ENCODE measurements at places on chromosomes 13 and 19.
A peak's percentile ranks its signal among the peaks of the same experiment; 100 is the strongest.

- DNase-seq = no peak
These were observed 34.9 kb downstream of the TNFSF13B start for GRCh38 chr13:108304170-108305016.

GRCh38 chr19:39052243-39052746 is 19.9 kb upstream of the FBXO27 start:
- peak; percentile 65 for DNase-seq

- no peak for DNase-seq
These were observed 2.5 kb downstream of the PDE4A start for GRCh38 chr19:10422846-10423245.

DNA sequence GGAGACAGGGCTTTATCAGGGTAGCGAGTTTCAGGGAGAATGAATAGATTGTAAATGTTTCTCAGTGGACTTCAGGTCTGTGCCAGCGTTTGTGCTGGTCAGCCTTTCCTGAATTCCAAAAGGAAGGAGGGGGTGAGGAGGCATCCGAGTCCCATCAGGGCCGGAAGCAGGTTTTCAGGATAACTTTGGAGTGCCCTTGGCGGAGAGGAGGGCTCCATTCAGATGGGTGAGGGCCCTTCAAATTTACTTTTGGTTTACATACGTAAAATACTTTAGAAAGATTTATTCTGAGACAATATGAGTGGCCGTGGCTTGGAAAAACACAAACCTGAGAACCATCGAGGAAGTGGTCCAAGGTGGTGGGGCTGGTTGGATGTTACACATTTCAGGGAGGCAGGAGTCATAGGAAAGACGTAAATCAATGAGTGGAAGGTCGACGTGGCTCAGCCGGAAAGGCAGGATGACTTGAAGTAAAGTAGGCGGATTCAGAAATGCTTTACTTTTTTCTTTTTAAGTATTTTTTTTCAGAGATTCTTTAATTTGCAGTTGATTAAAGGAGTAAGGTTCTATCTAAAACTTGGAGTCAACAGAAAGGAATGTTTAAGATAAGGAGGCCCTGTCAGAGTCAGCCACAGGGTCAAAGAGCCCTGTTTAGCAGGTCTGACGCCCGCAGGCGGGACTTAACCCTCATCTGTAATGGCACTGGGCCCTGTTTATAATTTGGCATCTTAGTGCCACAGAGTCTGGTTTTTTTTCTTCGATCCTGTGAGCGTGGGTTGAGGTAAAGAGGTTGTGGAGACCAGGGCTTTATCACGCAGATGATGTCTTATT is 32.8 kb downstream of the ATP11A start:
- DNase-seq = no peak

GRCh38 chr13:27406178-27406939 is 18.1 kb upstream of the GTF3A start:
- peak; percentile 36 for DNase-seq

DNA sequence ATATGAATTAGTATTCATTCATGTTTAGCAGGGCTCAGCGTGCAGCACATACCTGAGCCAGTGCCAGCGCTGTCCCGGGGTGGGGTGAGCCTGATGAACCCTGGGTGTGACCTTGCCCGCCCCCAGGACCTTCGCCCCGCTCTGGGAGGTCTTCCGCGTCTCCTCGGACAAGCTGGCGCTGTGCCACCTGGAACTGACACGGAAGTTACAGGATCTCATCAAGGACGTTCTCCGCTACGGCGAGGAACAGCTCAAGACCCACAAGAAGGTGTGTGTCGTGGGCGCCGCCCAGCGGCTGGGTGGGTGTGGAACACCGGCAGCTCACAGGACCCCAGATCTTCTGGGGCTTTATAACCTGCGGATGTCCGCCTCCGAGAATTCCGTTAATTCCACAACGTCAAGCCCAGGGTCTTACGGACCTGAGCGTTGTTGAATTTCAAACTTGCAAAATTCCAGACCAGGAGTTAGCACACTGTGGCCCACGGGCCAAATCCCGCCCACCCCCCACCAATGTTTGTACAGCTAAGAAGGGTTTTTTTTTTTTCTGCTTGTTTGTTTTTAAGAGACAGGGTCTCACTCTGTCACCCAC is 15.4 kb downstream of the FCHO1 start:
- DNase-seq = peak; percentile 62

DNA sequence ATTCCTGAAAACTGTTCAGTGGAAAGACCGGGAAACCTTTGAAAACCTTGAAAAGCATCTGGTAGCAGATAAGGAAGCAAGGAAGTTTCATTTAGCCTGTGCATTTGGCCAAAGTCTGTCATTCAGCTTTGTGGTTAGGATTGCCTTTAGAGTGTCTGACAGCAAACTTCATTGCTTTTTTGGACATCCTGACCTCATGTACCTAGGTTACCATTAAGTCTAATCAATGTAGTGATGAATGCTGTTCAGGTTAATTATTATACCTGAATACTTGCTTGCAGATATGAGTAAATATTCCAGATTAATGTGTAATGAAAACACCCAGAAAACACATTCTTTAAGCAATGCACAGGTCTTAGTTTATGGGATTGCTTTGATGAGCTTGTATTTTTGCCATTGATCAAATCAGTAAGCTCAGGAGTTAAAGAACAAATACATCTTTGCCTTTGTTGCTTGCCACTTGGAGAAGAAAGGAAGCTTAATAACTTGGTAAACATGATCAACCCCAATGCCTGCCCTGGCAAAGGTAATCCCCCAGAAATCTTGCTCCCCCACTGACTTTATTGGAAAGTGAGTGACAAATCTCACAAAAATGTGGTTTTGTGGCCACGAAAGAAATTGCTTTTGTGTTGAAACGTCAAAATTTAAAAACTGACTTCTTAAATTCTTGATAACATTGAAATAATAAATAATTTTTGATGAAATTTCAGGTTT is 87.4 kb downstream of the SLC15A1 start:
- no peak for DNase-seq

- DNase-seq = no peak
These were observed 18.8 kb upstream of the GAS6 start for GRCh38 chr13:113882716-113883115.

- no peak for DNase-seq
These were observed 1142.4 kb upstream of the MIR17HG start for GRCh38 chr13:90205081-90205480.

- DNase-seq = no peak
These were observed 19.9 kb upstream of the ARGLU1 start for GRCh38 chr13:106587787-106588186.

- DNase-seq = no peak
These were observed 3.7 kb downstream of the ZSCAN22 start for GRCh38 chr19:58330458-58330857.

DNA sequence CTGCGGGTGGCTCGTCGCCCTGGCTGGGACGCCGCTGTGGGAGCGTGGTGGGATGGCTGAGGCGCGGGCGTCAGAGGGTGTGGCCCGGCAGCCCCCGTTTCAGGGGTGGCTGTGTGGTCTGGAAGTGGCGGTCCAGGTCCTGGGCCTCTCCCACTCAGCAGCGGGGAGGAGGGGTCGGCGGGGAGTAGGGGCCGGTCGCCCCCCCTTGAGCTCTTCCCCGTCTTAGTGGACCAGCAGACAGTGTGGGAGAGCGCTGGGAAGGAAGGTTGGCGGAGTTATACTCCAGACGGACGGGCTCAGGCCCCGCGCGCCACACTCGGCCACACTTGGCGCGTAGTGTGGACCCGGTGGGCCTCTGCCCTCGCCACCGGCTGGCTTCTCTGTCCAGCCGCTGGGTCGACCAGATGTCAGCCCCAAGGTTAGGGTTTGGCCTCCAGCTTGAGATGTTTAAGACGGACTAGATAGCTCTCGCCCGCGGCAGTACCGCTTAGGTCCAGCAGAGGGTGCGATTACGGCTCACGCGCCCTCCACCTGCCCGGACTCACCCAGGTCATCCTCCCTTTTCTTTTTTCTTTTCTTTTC is 21.7 kb upstream of the ZNF429 start:
- no peak for DNase-seq

- DNase-seq = no peak
These were observed 6.9 kb downstream of the ACOD1 start for GRCh38 chr13:76955193-76955592.

GRCh38 chr13:98937911-98938381 is 39.9 kb downstream of the DOCK9 start:
- DNase-seq = no peak

- no peak for DNase-seq
These were observed 1486.8 kb downstream of the EFNB2 start for GRCh38 chr13:105048677-105049076.

DNA sequence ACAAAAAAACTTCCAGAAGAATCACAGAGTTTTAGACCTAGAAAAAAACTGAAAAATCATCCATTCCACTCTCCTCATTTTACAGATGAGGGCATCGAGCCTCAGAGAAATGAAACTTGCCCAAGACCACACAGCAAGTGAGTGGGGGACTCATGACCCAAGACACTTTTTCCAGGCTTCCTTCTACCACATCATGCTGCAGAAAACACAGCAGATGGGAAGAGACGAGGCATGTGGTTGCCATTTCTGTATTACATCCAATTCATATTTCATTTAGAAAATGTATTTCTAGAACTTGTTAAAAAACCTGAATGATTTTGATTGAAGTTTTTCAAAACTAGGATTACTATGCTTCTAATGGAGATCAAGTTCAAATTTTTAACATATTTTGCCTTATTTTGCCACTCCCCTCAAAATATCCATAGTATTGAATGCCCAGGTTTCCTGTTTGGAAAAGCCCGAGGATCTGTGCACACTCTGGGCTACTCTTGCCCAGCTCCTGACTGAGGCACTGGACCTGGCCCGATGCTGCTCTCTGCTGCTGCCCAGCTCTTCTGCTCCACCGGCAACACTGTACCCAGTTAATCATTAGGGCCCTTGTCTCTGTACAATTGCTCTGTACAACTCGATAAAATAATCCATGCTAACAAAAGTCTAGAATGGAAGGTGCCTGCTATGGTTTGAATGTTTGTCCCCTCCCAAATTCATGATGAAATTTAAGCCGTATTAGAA is 157.4 kb downstream of the EFNB2 start:
- DNase-seq = no peak

DNA sequence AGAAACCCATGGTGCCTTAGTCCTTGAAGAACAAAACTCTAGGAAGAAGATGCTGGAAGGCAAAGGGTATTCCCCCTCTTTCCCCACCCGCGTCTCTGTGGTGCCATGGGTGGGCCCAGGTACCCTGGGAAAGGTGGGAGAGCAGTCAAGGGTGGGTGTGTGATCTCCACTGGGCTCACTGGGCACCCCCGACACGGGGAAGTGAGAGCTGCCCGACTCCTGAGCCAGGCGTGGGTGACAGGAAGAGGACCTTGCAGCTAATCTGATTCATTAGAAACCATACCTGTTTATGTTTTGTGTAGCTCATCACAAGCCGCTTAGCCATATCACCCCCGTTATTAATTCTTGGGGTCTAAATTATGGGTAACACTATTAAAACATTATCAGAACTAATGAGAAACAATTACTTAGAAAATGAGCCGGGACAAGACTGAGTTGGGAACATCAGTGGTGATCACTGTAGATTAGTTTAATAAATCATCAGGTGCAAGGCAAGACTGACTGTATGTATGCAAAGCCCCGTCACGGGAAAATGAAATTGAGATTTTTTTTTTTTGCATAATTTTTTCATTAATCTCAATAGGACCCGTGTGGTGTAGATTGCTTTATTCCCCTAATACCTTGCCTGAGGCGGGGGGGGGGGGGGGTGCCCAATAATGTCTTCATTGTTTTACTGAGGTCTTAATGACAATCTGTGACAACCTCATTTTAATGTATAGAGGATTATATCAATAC is 77.3 kb downstream of the ZIC5 start:
- no peak for DNase-seq

- DNase-seq = no peak
These were observed 6.4 kb downstream of the METTL21C start for GRCh38 chr13:102688306-102688973.

DNA sequence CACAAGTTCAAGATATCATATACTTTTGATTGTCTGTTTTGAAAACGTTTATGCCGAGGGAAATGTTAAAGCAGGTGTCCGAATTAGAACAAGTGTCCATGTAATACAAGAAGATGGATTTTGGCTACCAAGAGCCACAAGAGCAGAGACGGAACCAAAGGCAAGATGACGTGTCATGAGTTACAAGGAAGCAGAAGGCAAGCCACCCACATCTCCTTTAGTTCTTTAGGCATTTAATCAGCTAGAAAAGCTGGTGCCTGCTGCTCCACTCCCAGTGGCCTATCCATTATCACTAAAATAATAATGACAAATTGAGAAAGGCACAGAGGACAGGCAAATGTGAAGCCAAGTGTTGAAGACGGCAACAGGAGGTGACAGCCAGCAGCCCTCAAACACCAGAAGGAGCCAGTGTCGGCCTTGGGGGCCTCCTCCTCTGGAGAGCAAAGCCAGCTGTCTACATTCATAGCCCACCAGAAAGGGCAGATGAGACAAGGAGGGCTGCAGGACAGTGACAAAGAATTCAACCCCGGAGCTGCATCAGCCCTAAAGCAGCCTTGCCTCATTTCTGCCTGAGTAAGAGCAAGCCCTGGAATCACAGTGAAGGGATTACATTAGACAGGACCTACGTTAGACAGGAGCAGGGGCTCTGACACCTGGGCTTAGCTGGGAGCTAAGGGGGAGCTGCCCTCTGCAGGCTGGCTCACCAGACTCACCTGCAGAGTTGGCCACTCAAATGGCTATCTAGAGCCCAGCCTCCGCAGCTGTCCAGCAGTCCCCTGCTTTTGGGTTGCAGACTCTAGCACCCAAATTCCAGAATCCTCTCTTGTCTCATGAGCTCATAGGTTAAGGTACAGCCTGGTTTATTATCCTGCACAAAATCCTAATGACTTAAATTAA is 569.9 kb downstream of the UQCRFS1 start:
- DNase-seq = no peak

DNA sequence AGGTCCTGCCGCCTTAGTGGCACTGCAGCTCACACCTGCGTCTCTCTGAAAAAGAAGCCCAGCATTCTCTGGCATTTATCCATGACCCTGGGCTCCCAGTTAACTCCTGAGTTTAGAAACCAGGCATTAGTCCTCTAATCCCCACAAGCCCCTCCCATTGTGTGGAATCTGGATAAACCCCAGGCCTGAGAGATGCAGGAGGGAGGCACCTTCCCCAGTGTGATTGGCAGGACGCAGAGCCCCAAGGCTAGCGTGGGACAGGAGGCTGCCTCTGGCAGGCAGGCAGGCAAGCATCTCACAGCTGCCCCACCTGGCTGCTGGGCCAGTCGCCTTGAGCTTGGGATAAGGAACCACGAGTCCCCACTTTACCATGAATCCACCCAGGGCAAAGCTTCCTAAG is 11.0 kb upstream of the SERPINE3 start:
- no peak for DNase-seq

- no peak for DNase-seq
These were observed 422.3 kb upstream of the GPC6 start for GRCh38 chr13:92804346-92804745.

DNA sequence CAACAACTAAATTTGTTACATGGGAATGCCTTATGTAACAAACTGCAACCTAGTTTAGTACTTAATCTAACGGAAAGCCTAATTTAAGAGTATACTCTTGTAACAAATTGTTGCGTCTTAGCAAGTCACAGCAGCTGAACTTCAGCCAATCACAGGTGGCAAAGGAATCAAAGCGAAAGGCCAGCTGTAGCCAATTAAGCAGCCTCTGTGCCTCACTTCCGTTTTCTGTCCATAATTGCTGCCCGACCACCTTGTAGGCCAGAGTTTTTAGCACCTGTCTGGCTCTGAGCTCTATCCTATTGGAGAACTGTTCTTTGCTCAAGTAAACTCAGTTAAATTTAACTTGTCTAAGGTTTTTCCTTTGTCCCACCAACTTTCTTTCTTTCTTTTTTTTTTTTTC is 18.1 kb upstream of the HSPH1 start:
- no peak for DNase-seq
